Adipocyte (in vitro differentiated cells): ENCODE measurements at places on chromosomes 11 and 22.

- peak; percentile 60 for DNase-seq
Observed at GRCh38 chr22:22037740-22038139, 55.2 kb upstream of the TOP3B start.

DNA sequence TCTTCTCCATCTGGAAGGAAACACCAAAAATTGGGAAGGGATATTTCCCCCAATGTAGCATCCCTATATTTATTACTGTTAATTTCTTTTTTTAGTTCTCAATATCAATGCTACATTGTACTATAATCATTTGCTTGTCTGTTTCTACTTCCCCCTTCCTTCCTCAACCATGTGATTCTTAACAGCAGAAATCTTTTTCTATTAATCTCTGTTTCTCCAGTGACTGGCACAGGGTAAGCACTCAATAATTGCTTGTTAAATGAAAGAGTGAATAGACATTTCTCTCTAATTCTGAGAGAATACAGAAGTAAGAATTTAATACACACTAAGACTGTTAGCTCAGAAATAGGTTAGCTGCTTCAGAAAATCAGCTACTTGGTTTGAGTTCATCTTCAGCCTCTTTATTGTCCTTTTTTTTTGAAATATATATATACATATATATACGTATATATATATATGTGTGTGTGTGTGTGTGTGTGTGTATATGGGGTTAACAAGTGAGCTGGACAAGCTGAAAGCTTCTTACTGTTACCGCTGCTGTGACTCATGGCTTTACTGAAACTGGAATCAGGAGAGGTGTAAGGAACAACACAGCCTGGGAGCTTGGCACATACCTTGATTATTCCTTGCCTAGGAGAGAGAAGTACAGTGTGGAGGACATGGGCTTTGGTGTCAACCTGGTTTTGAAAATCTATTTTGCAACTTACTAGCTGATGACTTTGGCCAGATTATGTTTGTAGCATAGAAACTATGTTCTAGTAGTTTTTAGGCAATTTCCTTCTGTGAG, 26.2 kb upstream of the PDE3B start:
- DNase-seq: no peak

- no peak for DNase-seq
Observed at GRCh38 chr11:78570031-78570430, 4.6 kb downstream of the NARS2 start.

DNA sequence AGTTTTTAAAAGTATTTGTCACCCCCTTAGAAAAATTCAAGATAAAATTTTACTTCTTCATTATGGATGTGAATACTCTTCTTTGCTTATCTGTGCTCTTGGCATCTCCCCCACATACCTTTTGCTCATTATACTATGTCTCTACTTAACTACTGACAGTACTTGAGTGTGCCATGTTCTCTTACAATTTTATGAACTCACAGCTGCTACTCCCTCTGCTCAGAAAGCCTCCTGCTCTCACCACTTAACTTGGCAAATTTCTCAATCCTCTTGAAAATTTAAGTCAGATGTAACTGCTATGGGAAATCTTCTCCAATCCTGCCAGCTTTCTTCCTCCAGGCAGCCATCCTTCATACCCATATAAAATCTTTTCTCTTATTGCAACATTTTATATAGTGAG, 163.4 kb downstream of the CNTN5 start:
- no peak for DNase-seq

DNA sequence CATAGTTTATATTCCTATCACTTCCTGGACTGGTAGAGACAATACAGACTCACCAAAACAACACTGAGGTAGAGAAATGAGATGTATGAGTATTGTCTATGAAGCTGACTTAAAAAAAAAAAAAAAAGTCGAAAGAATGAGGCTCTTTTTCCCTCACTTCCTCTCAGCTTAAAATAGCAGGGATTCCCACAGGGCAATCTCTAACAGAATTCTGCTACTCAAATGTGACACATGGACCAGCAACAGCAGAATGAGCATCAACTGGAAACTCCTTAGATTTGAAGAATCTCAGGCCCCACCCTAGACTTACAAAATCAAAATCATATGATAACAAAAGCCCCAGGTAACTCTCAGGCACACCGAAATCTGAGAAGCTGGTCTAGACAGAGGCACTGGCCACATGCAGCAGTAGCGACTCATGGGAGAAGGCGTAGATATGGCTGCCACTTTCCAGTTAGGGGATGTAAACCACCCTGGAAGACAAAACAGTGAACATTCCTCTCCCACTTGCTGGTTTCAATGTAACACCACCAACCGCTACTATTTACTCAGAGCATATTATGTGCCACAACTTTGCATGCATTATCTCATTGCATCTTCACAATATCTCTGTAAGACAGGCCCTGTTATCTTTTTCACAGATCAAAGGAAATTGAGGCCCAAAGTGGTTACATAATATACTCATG, 128.0 kb downstream of the RBFOX2 start:
- DNase-seq: peak; percentile 53

- DNase-seq: no peak
Observed at GRCh38 chr11:36388071-36388470, 92.0 kb downstream of the PRR5L start.

DNA sequence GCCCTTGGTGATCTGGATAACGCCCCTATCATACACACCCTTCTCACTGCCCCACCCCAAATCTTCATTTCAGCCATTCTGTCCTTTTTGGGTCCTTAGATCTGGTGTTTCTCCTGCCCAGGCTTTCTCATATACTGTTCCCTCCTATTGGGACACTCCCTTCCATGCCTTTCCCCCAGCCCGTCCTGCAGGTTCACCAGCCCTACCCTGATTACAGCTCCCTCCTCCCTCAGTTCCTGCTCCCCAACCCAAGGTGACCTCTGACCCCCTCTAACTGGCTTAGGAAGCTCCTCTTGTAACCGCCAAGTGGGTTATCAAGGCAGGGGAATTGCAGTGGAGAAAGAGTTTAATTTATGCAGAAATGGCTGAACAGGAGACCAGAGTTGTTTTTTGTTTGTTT, 13.0 kb downstream of the MTFP1 start:
- no peak for DNase-seq

GRCh38 chr11:69642549-69642912, 1.6 kb downstream of the CCND1 start:
- peak; percentile 68 for DNase-seq

DNA sequence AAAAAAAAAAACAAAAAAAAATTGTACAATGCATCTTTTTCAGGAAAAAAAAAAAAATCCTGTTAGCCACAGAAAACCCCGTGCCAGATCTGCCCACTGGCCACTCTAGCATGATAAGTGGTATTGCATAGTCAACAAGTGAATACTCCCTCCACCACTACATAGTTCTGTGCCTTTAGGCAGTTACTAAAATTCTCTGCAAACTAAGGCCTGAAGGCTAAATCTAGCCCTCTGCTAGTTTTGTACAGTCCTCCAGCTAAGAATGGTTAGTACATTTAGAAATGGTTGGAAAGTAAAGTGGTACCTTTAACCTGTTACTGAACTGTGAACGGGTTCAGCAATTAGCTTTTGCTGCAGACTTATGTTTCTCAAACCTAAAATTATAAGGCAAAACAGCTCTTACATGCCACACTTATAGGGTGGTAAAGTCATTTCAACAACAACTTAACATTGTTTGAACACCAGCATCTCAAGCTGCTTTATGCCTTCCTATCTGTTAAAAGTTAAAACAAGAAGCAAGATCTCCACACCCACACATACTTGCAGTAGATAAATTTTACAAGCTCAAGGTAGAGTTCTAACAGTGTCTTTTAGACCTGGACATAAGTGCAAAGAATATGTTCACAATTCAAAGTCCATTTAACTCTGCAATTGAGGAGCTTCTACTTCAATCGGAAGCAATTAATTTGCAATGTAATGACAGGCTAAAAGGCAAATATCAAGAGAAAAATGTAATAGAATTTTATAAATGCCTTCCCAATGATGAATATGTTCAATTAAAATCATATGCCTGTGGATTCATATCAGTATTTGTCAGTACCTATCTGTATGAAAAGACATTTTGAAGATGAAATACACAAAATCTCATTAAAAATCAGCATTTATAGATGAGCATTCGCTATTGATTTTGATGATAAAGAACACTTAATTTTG, 7.3 kb downstream of the C11orf71 start:
- no peak for DNase-seq

DNA sequence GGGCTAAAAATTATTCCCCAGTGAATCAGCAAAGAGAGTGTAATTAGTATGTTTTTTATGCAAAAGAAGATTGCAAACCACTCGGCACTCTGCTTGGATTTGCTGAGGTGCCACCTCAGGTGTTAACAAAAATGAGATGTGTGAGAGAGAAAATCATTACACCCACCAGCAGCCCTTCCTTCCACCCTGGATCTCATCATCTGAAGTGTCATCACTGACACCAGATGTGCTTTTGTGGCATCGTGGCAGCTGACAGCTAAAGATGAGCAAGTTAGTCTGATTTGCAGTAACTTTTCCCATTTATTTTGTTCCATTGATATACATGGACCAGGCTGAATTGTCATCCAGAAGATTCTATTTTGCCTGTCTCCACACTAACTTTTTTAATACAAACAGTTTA, 44.6 kb upstream of the PAK1 start:
- no peak for DNase-seq

- DNase-seq: no peak
Observed at GRCh38 chr11:869399-870126, 26.9 kb downstream of the TSPAN4 start.

- no peak for DNase-seq
Observed at GRCh38 chr11:10385696-10386095, 69.4 kb upstream of the AMPD3 start.

GRCh38 chr11:86523738-86524619, 148.4 kb downstream of the ME3 start:
- peak; percentile 87 for DNase-seq

DNA sequence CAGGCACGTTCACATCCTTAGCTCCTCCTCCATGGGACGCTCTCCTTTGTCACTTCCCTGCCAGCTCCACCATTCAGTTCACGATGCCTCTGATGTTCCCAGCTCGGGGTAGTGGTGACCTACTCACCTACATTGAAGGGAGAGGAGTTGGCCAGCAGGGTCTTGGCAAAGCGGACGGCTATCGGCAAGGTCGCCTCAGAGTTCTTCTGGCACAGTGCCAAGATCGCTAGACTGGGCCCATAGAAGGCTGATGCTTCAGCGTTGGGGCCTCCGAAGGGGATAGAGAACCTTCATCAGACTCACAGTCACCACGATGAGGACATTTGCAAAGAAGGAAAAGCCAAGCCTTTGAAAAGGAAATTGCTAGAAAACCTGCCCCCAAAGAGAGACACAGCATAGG, 3.0 kb downstream of the CBLIF start:
- DNase-seq: no peak

GRCh38 chr22:31295360-31295759, 3.1 kb upstream of the PIK3IP1 start:
- no peak for DNase-seq

DNA sequence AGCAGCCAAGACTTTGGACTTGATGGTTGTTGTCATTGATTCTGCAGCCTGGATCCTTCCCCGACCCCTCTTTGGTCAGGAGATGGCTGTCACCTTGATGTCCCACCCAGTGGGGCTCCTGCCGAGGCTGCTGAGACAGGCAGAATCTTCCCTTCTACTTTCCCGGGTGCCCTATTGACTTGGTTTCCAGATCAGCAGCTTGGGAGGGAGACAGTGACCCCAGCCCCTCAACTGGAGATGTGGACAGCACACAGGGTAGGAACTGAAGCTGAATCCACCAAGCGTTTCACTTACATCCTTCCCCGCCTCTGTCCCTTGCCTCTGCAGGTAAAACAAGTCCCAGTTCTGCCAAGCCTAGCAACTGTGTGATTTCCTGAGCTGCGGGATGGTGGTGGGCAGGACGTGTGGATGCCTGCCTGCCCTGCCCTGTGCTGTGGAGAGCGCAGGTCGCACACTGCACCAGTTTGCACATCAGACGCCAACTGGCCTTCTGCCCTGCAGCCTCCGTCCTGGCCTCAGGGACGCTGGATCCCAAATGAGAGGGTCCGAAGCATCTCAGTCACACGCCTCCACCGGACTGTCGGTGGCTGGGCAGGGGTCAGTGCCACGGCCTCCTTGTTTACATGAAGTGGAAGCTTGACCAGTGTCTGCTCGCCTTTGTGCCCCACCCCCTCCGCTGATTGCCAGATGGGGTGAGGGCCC, 34.6 kb downstream of the FAM83F start:
- no peak for DNase-seq

GRCh38 chr11:92739041-92739440, 230.4 kb upstream of the MTNR1B start:
- DNase-seq: peak; percentile 73

DNA sequence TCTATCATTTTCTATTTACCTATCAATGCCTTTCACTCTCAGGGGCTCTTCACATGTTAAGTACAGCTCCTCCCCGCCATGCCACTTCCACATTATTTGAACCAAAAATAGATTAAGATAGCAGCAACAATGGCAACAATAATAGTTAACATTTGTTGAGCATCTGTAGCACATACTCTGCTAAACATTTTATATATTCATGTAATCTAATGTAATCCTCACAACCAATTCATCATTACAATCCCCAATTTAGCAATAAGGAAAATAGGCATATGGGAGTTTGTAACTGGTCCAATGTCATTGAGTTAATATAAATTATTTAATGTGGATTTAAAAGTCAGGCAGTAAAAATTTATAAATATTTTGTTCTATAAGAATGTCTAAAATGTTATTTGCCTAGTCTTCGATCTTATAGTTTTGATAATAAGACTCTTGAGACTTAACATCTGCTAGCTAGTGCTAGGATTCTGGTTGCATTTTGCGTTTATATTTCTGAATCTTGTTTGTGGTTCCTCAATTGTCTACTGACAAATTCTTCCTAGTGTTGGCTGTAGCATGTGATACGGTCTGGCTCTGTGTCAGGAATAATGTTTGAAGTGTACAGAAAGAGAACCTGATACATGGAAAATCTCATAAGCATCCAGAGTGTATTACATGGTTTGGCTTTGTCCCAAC, 621.5 kb upstream of the LUZP2 start:
- DNase-seq: no peak

GRCh38 chr11:122491509-122491908, 164.0 kb upstream of the UBASH3B start:
- peak; percentile 56 for DNase-seq

DNA sequence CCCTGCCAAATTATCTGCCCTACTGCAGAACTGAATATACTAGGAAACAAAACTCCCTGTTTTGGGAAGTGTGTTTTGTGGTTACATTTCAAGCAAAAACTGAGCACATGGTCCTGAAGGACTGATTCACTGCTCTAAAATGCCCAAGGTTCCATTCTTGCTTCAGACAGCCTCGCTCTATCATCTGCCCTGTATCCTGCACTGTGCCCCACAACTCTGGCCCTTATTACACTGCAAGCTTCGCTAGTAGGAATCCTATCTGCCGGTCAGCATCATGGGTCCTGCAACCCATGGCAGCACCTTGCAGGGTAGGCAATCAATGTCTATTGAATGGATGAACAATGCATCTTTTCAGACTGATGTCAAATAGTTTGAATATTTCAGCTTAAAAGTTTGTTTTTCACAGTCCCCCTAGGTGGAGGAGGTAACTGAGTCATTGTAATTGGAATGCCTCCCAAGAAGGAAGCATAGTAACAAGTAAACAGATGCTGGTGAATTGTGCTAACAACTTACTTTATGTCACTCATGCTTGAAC, 21.3 kb downstream of the LAYN start:
- DNase-seq: peak; percentile 77

GRCh38 chr22:42371099-42371498, 61.1 kb downstream of the NFAM1 start:
- no peak for DNase-seq
